ENCODE measurements at places on chromosomes 7 and 10.
A peak's percentile ranks its signal among the peaks of the same experiment; 100 is the strongest.

DNA sequence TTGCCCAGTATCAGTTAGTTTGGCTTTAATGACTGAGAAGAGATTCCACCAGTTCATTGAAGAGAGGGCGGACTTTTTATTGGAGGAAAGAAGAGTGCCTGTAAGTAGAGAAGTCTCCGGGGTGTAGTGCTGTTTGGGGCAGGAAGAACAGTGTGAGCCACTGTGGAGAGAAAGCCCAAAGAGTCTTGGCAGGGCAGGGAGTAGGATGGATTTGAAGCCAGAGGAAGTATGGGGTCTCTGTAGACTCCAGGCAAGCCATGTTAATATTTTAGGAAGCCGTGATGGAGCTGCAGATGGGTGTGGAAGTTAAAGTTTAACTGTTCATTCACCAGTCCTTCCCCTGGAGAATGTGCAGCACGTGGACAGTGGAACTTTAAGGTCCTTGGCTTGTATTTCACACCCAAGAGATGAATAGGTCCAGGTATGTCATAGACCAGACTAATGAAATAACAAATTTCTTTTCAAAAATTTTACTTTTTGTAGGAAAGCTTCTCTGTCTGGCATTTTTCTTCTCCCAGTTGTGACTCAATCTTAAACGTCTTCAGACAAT lies 54.1 kb downstream of the TCF7L2 start:
- no peak for DNase-seq

- DNase-seq: peak; percentile 92
These were observed 15.6 kb downstream of the ATG9B start for GRCh38 chr7:151008511-151009323.

DNA sequence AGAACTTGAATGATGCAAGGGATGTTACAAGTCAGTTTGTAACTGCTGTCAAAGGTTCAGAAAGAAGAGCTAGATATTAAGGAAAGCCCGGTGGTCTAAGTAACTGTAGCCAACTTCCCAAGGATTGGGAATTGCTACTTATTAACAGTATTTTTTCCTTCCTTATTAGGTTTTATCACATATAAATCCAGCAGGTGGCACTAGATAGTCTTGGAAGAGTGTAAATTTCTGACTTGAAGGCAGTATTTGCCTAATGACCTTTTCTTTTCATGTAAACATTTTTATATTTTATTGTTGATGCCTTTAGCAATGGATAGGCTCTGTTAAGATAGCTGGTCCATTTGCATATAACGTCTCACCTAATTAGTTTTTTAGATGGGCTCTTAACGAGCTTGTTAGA lies 51.2 kb downstream of the ANLN start:
- DNase-seq: no peak

DNA sequence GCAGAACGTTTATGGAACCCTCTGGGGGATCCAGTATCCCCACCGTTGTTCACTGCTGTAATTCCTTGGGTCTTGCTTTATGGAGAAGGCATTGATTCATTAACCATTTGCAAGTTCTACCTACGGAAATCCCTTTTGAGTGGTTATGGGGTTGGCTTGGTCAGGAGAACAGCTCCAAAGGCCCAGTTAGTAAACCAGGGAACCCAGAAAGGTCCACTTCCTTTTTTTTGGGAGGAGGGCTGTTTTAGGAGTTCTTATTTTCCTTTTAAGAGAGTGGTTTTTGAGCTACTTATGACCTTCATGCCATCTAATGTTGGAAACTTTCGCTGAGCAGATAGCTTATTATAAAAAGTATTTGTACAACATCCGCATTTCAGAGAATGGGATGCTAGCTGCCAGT lies 1.3 kb downstream of the POR start:
- DNase-seq: no peak

GRCh38 chr10:56912043-56912442 lies 551.0 kb upstream of the ZWINT start:
- no peak for DNase-seq

DNA sequence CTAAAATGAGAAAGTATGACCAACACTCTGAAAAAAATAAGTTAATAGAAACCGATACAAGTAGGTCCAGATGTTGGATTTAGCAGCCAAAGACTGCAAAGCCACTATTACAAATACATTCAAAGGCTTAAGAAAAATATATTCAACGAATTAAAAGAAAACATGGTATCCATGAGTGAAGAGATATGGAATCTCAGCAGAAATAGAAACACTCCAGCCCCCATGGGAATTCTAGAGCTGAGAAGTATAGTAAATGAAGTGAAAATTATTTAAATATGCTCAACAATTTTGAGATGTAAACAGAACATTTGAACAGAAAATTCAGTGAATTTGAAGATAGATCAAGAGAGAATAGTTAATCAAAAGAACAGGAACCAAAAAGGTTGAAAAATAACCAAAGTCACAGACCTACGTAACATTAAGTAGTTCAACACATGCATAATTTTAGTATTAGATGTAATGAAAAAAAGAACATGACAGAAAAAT lies 72.0 kb upstream of the WIPF3 start:
- DNase-seq: no peak

DNA sequence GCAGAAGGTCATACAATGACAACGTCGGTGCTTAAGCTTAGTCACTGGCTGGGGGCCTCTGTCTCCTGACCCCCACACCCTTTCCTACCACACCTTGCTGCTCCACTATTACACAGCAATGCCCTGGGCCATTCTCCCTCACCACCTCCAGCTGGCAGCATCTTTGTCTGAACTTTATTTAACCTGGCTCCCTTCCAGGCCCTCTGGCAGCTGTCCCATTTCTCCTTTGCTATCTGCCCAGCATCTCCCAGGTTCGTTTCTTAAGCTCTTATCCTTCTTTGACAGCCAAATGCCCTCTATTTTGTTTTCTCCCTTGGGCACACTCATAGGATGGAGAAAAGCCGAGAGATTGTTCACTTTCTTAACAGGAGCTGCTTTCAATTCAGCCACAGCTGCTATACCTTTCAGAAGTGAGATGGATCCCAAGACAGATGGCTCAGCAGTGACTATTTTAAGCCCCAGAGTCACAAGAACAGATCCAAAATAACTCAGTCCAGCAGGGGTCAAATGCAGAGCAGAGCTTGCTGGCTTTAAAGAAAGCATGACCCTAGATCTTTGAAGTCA lies 1277.1 kb upstream of the AUTS2 start:
- no peak for DNase-seq

- no peak for DNase-seq
These were observed 109.1 kb upstream of the EFCAB10 start for GRCh38 chr7:105690325-105690945.

DNA sequence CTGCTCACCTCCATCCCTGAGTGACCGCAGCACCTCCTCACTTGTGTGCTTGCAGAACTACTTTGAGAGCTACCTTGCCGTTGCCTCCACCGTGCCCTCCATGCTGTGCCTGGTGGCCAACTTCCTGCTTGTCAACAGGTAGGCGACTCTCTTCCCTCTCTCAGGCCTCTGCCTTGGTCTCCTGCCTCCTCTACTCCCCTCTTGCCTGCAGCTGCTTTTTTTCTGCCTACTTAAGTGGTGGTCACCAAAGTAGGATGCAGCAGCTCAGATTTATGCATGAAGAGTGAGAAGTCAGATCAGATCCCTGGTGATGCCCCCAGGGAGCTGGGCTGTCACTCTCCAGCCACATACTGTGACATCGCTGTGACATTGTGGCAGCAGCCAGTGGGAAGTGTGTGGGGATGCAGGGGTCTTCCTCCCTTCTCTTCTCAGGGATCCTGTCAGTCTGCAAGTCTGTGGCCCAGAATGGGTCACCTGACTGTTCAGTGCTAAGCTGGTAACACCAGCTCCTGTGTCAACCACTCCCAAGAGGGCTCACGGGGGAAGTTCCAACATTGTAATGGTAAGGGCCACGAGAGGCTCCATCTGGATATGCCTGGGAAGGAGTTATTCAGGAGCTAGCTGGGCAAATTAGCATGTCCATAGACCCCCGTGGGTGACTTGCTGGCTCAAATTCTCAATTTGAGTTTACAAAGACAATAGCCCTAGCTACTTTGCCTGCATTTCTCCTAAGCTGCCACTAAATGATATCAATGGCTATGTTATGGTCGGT lies 25.3 kb downstream of the SLC29A3 start:
- DNase-seq: no peak

GRCh38 chr10:126701526-126701925 lies 31.0 kb upstream of the C10orf90 start:
- DNase-seq: no peak

GRCh38 chr10:13724484-13724883 lies 137.7 kb downstream of the PRPF18 start:
- no peak for DNase-seq

- no peak for DNase-seq
These were observed 15.8 kb downstream of the PODXL start for GRCh38 chr7:131540491-131541162.
